Breast epithelium (tissue), 4 donors: ENCODE measurements at places on chromosomes 6 and 20.
A peak's percentile ranks its signal among the peaks of the same experiment; 100 is the strongest.

DNA sequence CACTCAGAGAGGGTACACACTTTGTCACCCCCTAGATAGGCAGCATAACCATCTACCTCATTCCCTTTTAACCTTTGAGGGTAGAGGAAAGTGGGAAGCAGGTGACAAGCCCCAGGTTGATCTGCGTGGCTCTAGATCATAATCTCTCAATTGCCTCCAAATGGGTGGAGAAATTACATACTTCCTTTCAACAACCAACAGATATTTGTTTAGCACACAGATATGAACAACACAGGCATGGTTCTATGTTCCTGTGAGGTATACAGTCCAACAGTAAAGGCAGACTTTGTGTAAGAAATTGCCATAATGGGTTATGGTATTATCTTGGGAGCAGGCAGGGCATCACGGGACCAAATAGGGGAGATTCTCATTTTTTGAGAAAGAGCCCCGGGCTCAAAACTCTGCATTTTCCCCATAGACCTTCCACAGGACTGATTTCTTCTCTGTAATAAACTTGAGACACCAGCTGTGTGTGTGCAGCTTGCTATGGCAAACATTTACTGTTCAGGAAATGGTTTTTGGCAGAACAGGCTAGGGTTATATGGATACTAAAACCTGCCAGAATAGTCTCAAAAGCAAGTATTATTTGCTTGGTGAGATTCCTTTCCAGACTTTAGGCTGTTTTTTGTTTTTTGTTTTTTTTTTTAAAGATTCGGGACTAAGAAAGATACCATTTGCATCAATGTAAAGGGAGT lies 126.2 kb downstream of the CD164 start:
- DNase-seq = no peak

GRCh38 chr20:9179193-9179802 lies 110.4 kb downstream of the PLCB4 start:
- no peak for DNase-seq

DNA sequence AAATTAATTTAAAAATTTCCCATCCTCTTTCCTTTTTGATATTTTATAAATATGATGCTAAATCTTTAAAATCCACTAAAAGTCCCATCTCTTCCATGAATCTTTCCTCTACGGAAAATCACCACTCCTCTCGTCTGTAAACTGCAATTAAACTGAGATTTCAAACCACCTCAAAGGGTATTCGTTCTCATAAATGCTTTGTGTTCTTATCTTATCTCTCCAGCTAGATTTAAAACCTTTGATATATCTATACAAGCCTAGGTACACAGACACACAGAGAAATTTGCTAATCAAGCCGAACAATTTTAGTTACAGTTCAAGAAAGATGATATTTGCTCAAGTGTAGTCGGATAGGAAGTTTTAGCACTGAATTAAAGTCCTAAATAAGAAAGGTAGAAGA lies 214.6 kb upstream of the PRDM1 start:
- no peak for DNase-seq

GRCh38 chr20:43022568-43022967 lies 167.1 kb downstream of the PTPRT start:
- DNase-seq = no peak

DNA sequence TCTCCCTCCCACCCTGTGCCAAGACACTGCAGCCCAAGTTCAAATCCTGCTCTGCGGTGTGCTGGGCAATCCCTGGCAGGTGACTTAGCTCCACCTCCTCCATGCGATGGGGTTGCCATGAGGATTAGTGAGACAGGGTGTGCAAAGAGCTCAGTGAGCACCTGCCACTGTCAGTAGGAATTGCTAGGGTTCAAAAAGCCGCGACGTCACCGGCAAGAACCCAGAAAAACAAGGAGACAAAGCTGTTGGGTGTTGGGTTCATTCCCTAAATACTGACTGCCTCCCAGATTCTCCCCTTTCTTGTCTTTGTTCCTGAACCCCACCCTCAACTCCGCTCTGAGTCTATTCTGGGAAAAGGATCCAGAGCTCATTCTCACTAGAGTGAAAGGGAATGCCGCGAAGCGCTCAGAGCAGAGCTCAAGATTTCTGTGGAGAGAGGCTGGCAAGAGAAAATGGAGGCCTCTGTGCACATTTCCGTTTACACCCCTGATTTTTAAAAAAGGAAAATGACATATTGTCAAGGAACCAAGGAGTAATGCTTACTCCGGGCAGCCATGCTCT lies 13.3 kb downstream of the PMEPA1 start:
- no peak for DNase-seq

- no peak for DNase-seq
Measured at GRCh38 chr20:23272176-23273029, 78.2 kb upstream of the NXT1 start.

GRCh38 chr20:21104921-21105320 lies 1.2 kb downstream of the LINC00237 start:
- DNase-seq = no peak

DNA sequence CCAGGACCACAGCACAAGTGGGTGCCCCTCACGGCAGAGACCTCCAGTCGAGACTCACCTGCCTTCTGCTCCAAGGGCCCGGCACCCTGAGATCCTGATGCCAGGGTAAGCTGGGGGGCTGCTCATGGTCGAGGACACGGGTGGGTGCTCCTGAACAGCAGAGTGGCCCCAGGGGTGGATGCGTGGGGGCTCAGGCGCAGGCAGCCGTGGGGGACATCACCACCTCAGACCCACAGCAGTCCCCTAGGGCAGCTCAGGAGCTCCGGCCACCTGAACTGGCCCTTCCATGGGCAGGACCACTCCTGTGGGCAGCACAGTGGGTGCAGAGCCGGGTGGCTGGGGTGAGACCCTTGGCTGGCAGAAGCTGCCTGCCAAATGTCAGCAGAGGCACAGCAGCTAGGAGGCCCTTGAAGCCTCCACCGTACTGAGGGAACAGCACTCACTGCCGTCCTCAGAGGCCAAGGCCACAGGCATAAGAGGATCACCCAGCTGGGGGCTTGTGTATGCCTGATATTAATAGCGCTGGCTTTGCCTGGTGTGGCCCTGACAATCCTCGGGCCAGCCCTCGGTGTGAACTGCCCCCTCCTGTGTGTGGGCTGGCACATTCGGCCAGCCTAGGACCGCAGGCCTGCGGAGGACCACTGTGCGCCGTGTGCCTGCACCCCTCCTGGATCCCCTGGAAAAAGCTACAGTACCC lies 5.4 kb downstream of the UCKL1 start:
- DNase-seq = no peak

DNA sequence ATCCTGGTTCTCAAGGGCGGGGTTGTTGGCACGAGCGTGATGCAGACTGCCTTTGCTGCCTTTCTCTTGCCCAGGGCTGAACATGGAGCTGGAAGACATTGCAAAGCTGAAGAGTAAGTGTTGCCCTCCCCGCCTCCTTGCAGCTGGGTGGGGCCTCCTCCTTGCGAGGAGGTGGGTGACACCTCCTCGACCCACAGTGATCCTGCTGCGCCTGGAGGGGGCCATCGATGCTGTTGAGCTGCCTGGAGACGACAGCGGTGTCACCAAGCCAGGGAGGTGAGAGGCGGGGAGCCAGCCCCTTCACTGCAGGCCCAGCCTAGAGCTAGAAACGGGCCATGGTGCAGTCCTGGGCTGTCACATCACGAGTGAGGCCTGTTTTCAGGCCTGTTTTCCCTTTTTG lies 18.4 kb upstream of the TNFRSF6B start:
- DNase-seq = no peak

GRCh38 chr20:38730167-38730988 lies 6.1 kb downstream of the SLC32A1 start:
- DNase-seq = no peak

DNA sequence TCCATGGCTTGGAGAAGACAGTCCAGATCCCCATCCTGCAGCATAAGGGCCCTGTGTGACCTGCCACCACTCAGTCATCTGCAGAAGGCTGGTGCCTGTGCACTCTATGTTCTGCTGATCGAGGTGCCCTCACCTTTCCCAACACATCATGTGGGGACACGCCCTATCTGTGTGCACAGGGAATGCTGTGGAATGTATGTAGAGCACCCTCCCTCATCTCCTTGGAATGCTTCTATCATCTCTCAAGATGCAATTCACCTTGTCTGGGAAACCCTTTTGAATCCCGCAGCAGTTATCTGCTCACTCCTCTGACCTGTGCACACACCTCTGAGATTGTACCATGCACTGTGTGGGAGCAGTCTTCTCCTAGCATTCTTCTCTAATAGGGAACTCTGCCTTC lies 207.2 kb upstream of the SSTR4 start:
- no peak for DNase-seq

DNA sequence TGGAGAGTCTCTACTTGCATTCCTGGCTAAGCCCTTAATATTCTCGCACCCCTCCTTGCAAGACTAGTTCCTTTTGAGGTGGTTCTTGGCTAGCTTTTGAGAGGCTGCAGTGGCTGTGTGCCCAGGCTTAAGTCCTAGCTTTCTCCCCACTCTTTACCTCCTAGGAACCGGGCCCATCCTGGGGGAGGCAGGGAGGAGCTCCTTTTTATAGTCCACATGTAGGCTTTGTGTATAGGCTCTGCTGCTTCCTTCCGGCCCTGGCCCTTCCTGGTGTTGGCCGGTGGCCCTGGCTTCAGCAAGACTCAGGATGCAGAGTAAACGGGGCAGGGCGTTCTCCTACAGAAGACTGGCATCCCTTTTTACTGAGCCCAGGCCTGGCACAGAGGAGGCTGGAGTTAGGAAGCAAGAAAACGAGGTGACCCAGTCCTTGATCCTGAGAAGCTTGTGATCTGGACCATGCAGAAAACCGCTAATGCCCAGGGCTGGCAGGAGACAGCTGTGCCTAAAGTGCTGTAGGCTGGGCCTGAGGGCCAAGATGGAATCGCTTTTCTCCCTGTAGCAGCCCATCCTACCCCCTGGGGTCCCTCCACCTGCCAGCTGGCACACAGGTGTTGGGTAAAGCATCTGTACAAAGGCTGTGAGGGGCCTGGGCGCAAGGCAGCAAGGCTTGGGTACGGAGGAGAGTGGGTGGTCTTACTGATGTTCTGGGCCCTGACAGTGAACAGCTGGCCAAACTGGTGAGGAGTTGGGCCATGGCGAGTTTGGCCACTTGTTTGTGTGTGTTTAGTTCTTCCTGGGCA lies 8.7 kb downstream of the PLCG1 start:
- DNase-seq = no peak

DNA sequence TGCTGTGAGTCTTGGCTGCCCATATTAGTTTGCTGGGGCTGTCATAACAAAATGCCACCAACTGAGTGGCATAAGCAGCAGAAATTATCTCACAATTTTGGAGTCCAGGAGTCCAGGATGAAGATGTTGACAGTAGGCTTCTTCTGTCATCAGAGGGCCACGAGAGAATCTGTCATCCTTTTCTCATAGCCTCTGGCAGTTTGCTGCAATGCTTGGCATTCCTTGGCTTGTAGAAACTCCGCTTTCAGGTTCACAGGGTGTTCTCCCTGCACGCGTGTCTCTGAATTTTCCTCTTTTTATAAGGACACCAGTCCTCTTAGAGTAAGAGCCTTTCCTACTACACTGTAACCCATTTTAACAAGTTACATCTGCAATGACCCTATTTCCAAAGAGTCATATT lies 838.4 kb downstream of the TFAP2A start:
- no peak for DNase-seq

DNA sequence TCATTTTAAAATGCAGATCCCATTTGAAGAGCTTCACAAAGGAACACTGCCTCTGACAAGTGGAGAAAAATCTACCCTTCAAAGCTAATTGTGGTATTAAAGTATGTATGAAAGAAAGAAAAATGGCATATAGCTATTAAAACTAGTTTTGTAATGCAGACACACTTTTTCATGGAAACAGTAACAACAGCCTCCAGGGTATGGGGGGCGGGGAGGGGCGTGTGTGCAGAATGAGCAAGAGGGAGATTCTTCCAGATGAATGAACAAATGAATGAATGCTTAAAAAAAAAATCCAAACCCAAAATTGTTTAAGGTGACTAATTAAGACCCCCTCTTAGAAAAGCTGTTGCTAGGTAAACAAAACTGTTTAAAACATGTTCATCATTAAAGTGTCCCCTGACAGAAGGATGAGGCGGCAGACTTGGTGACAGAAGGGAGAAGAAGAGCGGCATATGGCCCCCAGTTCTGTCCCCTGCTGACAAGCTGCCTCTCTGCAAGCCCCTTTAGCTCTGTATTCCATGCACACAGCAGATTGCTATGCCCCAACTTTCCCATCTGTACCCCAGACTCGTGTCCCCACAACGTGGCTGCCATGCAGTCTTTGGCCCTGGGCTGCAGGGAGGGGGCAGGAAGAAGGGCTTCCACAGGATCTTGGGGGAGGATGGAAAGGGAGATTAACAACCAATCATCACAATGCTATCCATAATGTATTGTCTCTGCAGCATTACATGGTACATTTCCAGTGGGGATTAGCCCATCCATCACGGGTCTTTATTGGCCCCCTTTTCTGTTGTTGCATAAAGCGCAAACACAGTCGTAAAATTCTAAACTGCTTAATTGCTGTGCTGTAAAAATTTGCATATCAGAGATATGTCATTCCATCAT lies 108.4 kb upstream of the OLIG3 start:
- no peak for DNase-seq

GRCh38 chr6:2194643-2195042 lies 50.8 kb downstream of the GMDS start:
- no peak for DNase-seq

DNA sequence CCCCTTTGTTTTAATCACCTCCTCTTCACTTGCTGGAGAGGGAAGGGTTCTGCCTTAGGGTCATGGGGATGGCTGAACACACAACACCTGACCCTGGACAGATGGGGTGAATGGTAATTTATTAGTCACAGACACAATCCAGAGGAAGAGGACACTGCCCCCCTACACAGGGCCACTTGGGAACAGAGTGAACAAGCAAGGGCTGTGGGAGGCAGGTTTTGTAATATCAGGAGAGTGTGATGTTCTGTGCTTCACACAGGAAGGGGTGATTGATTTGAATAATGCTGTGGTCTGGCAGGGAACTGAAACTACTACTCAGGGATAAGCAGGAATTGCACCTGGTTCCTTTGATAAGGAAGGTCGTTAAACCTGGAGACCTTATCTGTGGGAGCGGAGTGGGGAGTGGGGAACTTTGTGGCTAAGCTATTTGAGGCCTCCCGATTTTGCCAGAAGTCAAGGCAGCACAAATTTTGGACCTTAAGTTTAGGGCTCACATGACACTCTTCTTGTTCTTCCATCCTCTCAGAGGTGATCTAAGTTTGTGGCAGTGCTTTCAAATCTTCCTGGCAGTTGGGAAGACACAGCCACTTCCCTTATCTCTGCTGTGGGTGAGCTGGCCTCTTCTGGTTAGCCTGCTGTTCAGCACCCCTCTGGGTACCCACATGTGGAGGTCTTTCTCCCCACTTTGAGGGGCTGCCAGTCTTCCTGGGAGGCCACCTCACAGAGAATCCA lies 77.8 kb downstream of the CD164 start:
- DNase-seq = no peak

GRCh38 chr6:52227495-52227894 lies 16.8 kb downstream of the IL17F start:
- DNase-seq = no peak

GRCh38 chr20:58646703-58647102 lies 4.4 kb upstream of the STX16 start:
- DNase-seq = peak; percentile 6

DNA sequence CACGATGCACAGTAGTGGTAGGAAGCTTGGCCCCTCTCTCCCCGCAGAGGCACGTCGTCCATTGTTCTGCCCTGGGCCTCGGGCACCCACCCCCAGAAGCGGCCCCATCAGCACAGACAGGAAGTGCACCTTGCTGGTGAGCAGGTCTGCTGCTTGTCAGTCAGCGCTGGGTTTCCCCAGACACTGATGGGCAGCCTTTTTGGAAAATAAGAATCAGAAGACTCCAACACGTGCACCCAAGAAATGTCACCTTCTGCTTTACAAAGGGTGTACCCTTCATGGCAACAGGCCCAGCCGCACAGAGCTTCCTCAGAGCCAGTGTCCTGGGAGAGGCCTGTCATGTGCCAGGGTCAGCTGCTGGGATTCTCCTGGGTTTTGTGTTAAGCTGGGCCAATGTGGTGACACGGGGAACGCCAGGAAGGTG lies 34.7 kb upstream of the IRF4 start:
- DNase-seq = no peak
